ENCODE measurements at places on chromosomes 12 and 14.

DNA sequence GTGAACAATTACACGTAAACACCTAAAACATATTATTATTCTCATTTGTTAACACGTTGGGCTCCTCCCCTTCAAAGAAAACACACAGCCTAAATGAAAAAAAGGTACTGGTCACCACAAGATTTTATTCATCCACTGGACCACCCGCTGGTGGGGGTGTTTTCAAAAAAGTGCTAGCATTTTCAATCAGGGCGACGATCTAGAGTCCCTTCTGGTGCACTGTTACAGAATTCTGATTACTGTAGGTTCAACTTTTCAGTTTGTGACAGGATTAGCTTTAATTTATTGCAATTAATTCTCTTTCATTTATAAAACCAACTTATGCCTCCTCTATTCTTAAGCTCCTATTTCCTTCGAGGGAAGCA lies 443 bp downstream of the MAGOHB start:
- ATAC-seq, result no peak

DNA sequence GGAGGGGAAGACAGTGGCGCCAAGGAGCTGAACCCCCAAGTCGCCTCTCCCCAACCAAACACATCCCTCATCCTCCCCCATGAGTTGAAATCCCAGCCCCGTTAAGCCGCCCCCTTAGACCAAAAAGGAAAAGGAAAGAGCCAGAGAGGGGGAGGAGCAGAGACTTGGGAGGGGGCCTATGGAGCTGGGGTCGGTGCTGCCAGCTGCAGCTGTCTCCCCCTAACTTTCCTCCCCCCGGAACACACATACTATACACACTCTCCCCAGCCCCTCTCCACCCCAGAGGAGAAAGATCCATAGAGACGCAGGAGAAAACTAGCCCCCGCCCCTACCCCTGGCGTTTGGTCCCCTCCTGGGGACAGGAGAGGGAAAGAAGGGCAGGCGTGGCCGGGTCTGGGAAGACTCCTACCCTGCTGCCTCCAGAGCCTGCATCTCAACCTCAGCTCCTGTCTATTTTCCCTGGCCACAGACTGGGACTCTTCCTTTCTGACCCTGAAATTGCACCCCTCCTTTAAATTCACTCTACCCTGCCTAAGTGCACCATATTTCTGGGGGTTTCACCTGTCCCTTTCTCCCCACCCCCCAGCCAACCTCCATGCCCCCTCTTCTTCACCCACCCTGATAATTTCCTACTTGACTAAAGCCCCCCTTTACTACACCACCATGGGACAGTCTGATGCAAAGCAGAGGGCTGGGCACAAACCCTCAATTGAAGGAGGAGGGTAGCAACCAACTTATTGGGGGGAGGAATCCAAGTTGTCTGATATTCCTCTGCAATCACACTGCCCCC lies 1.7 kb upstream of the HOXC9 start:
- ATAC-seq, result no peak

DNA sequence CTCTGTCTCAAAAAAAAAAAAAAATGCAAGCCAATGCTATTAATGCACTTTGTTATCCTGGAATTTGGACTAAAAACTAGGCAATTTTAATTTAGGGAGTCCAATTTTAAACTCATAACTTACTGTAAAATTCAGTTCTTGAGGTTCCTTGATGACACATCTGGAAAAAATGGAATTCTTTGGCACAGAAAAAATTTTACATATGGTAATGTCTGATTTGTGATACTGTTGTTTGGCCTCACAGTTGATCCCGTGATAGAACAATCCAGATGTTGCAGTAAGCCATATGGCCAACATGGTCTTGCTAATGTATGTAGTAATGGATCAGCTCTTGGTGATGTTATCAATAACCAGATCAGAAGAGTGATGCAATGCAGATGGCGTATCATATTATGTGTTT lies 1089.8 kb downstream of the FLRT2 start:
- ATAC-seq, result no peak

DNA sequence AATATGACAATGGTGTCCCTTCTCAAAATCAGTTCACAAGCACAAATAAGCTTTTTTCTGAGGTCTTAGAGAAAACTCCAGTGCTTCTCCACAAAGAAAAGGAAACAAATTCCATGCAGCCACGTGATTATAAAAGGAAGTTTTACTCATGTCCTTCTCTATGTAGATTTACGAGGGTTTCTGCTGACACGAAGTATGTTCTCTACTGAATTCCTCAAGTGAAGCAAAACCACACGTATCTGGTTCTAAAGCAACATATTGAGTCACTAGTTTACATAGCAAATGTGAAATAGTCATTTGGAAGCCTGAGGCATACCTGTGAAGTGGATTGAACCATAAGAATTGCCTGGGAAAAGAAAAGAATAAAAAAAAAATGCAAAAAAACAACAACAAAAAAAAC lies 31.9 kb downstream of the BMP4 start:
- no peak for ATAC-seq

GRCh38 chr14:103118018-103118662 lies 5.1 kb upstream of the TNFAIP2 start:
- peak; percentile 32 for ATAC-seq

DNA sequence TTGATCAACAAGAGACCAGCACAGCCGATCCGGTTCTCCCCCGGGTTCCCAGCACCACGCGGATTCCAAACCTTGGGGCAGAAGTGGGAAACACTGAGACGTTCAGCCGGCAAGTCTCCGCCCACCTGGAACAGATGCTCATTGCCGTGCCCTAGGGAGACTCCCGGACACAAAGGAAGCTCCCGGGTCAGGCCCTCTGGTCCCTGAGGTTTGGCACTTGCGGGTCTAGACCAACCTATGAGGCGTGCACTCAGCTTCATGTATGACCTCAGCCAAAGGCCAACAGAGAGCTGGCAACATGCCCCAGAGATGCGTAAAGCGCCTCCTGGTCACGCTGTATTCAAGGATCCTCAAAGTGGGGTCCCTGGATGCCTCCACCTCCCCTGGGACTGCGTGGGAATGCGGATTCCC lies 2.5 kb downstream of the RIMBP2 start:
- no peak for ATAC-seq

DNA sequence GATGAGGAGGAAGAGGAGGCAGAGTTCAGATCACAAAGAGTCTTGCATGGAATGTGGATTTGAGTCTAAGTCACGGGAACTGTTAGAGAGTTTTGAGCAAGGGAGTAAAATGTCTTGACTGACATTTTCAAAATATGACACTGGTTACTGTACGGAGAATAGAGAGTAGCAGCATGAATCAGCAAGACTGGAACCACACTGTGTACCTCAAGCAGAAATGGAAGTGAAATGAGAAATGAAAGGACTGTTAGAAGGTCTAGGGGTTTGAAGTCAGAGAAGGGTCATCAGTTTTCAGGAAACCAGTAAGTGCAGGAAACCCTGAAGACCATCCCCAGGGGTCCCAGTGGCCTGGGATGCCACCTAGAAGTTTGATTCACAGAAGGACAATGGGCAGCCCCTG lies 236.3 kb downstream of the GALC start:
- ATAC-seq, result no peak

GRCh38 chr14:23573384-23574015 lies 5.1 kb downstream of the JPH4 start:
- ATAC-seq, result no peak

GRCh38 chr14:100618318-100618693 lies 31.1 kb upstream of the BEGAIN start:
- ATAC-seq, result no peak

- no peak for ATAC-seq
Observed at GRCh38 chr12:27233814-27234213, 10.3 kb upstream of the STK38L start.

- ATAC-seq, result no peak
Observed at GRCh38 chr12:72011374-72011773, 72.7 kb downstream of the TPH2 start.

DNA sequence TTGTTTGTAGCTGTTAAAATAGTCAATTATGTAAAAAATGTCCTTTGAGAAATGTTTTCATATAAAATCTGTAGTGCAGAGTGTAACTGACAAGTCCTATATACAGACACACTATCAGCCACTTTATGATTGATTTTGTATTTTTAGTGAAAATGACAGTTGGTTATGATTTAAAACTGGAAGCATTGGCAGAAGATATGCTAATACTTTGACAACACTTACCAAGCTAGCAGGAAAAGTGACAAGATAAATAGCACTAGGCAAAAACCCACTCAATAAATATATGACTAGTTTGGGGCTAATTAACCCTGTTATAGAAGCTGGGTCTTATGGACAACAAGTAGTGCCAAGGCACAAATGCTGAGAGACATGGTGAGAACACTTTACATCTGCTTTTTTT lies 772.9 kb upstream of the NOVA1 start:
- ATAC-seq, result no peak

DNA sequence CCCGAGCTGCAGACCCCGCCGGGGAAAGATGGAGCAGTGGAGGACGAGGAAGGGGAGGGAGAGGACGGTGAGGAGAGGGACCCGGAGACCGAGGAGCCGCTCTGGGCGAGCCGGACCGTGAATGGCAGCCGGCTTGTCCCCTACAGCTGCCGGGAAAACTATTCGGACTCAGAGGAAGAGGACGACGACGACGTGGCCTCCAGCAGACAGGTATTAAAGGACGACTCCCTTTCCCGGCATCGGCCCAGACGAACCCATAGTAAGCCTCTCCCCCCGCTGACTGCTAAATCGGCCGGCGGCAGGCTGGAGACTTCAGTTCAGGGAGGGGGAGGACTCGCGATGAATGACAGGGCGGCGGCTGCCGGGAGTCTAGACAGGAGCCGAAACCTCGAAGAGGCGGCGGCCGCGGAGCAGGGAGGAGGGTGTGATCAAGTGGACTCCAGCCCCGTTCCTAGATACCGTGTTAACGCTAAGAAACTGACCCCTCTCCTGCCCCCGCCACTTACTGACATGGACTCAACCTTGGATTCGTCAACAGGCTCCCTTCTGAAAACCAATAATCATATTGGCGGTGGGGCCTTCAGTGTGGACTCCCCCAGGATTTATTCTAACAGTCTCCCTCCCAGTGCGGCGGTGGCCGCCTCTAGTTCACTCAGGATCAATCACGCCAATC lies 962 bp downstream of the LEMD3 start:
- peak; percentile 46 for ATAC-seq

- ATAC-seq, result no peak
Observed at GRCh38 chr14:100409003-100409360, 85.8 kb downstream of the SLC25A47 start.

DNA sequence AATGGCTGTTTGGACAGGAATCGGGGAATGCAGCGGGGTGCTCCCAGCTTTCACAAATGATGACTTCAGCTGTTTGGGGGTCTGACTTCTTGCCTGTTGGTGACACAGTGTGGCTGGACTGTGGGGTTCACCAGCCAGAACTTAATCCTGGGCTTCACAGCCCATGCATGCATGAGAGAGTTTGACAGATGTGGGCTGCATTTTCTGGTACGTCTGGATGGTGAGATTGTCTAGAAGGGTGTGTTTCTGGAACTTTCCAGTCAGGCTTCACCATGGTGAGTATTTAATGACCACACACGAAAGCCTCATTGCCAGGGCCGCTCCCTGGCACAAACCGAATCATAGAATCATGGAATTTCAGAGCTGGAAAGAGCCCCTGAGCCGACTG lies 29.6 kb downstream of the CHST11 start:
- no peak for ATAC-seq

GRCh38 chr12:6450869-6451347 lies 934 bp upstream of the TAPBPL start:
- ATAC-seq, result no peak

DNA sequence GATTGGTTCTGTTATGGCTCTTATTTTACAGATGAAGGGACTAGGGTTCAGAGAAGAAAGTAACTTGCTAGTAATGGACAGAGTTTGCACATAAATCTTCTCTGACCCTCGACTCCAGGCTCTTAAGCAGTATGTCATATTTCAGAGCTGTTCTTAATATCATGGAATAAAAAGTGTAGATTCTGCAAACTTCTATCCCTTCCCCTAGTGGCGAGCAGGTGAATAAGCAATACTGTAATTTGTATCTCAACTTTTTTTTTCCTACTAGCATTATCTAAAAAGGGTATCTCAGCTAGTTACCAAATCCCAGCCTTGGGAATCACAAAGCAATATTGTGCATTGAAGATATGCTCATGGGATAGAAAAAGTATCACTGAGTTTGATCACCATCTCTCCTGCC lies 83.2 kb downstream of the ANO4 start:
- no peak for ATAC-seq

GRCh38 chr14:25833341-25834126 lies 764.3 kb downstream of the NOVA1 start:
- no peak for ATAC-seq

- no peak for ATAC-seq
Observed at GRCh38 chr14:102200690-102201352, 61.1 kb downstream of the WDR20 start.

DNA sequence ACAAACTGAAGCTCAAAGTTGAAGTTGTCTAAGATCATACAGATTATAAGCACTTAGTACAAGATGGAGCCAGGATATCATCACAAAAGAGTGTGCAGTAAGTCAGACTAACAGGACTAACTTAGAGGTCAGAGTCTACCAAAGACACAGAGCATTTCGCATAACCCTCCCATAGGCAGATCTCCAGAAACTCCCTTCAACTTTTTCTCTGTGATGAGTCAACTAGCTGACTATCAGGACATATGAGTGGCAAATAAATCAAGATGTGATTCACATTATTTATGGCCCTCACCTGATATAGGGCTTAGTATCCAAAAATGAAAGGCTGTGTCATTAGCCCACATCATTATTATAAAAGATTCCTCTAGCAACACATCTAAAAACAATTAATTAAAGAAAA lies 484.6 kb downstream of the GALC start:
- ATAC-seq, result no peak

DNA sequence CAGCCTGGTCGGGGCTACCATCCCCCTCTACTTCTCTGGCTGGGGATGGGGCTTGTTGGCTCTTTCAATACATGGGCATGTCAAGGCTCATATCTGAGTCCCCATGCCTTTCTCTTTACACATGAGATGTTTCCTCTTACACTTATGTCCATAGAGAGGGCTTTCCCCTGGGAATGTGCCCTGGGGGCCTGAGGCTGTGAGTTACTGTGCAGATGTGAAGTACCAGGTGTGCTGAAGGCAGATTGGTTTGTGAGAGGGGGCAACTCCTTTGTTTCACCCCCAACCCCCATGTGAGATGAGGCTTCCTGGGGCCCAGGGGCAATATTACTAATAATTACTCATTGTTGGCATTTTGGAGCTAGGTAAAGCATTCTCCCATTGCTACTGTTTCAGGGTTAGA lies 32.8 kb downstream of the NRXN3 start:
- no peak for ATAC-seq

- ATAC-seq, result no peak
Observed at GRCh38 chr14:99132821-99133635, 139.0 kb downstream of the BCL11B start.

DNA sequence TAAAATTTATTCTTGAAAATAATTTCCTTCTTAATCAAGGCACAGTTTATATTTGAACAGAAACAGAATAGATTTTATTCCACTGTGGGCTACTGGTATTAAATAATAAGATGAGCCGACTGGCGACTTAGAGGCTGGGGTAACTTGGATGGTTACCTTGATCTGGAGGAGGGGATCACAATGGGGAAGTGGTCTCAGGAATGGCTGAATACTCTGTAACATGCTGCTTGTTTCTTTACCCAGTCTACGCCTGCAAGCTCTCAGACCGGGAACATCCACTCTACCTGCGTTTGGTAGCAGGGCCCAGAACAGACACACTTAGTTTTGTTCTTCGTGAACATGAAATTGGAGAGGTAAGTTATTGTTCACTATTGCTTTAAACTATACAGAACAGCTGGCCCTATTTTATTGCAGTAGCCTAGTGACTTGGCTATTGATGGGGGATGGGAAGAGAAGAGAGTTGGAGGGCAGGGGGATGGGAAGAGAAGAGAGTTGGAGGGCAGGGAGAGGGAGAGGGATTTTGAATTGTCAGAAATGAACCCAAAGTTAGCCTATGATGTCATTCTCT lies 67.9 kb downstream of the GNS start:
- no peak for ATAC-seq

GRCh38 chr12:105882404-105882803 lies 256.4 kb downstream of the NUAK1 start:
- ATAC-seq, result peak; percentile 84

All from gastroesophageal sphincter (tissue), 4 donors.